Stimulated activated CD8-positive, alpha-beta memory T cell treated with anti-CD3 and anti-CD28 coated beads, Interleukin-7, amount 100 ng/mL, for 48 hours (primary cell): ENCODE measurements at places on chromosomes 16 and 17.

DNA sequence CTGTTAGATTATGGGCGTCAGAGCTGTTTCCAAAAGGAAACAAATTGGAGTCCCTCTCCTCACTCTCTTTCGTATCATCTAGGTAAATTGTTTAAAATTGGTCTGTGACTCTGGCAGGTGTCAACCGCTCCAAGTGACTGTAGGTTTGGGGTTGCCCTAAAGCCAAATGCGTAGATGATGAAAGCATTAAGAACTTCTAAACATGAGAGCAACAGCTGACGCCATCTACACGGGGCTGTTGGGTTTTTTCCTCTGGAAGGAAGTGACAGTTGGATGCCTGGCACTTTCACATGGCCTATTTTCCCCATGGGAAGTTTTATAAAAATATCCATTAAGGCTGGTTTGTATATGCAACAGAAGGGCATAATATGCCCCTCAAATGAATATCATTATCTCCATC lies 215.7 kb upstream of the CACNG5 start:
- DNase-seq: no peak

GRCh38 chr17:80618304-80618703 lies 73.7 kb downstream of the RPTOR start:
- no peak for DNase-seq

DNA sequence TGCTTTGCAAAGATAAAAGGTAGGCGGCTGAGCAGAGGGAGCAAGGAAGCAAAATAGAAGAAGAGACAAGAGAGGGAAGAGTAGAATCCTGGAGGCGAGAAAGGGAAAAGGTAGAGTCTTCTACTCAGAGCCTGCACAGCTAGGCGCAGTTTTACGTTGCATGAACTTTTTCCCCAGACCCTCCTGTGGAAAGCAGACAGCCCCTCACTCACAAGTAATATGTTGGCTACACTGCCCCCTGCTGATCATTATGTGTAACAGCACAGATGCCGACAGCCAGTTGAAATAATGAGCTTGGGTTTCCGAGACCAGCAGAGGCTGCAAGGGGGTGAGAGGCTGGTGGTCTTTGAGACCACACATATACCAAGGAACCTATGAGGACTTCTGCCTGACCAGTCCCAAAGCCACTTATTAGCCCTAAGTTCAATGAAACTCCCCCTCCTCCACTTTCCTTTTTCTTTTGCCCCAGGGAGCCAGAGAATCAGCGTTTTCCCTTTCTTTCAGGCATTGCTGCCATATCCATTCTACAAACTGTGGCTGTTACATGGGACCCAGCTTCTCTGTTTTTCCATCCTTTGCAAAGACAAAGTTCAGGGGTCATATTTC lies 22.5 kb upstream of the CMTR2 start:
- DNase-seq: no peak

DNA sequence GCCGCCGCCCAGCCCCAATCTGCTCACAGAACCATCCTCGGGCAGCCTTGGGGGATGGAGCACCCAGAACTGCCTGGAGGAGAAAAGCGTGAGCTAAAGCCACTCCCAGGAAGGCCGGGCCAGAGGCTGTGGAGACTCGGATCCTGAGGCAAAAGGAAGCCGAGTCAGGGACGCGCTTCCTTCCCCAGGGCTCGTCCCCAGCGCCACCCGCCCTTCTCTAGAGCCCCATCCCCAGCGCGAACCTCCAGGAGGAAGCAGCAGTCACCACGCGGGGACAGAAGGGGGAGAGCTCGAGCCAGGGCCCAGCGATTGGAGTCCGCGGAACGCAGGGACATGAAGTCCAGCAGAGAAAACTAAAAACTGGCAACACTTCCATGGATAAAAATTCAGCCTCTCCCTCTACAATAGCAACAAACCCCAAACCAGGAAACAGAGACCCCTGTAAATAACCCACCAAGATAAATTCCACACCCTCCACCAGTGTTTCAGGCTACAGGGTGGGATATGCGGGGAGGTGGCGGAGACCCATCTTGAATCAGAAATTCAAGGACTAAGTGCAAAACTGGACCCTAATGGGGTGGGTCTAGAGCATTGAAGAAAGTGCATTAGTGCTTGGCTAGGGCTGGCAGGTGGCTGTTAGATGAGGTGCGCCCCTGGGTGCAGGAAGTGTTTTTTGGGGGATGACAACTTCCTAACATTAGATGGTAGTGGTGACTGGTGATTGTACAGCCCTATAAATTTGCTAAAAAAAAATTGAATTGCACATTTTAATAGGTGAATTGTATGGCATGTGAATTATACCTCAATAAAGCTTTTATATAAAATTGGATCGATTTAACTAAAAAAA lies 116.1 kb upstream of the METRNL start:
- DNase-seq: peak; percentile 16

- no peak for DNase-seq
Observed at GRCh38 chr16:57665541-57665940, 2.6 kb upstream of the ADGRG3 start.

- DNase-seq: no peak
Observed at GRCh38 chr16:49453983-49454382, 80.4 kb downstream of the C16orf78 start.
